ENCODE measurements at places on chromosomes 12 and 14.

GRCh38 chr12:4997939-4998338 is 45.7 kb upstream of the KCNA5 start:
- DNase-seq = peak; percentile 39

GRCh38 chr12:39372204-39372925 is 70.6 kb downstream of the KIF21A start:
- no peak for DNase-seq

DNA sequence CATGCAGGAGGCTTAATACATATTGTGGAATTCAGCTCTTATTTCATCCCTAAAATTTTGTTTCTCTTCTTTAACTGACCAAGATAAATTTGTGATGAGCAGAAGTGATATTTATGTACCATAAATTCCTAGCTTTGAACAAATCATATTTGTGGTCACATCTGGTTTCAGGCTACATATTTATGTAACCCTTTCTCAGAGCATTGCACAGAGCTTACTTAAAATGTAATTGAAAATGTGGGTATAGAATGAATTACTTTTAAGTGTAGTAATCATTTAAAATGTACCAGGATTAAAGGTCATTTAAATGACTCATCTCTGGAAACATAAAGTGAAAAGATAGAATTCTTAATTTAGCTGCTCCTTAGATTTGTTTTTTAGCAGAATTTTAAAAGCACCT is 129.9 kb upstream of the FRMD6 start:
- no peak for DNase-seq

DNA sequence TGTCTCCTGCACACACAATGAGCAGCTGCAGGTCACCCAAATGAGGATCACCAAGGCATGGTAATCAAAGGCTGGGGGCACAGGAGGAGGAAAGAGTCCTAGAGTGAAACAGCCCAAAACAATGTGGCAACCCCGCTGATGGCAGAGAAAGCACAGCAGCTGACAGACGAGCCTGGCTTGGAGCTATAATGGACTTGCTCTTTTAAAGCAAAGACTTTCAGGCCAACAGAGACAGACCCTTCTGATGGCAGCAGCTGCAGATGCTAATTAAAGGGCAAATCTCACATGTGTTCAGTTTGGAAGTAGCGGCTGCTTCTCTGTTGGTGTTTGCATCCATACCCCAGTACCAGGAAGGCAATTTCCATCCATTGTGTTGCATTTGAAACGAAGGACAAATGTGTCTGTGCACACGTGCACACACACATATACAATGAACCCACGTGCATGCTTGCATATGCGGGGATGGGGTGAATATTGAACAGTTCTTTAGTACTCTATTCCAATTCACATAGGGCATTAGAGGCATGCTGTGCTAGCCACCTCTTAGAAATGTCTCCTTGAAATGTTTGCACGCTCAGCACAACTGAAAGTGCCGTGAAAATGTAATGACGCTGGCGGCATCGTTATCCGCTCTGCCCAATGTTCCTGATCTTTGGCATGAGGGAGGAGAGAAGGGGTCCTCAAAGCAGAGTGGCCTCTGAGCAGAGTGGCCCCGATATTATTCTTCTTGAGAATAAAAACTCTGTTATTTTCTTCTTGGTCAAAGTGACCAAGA is 38.1 kb downstream of the CIT start:
- no peak for DNase-seq

DNA sequence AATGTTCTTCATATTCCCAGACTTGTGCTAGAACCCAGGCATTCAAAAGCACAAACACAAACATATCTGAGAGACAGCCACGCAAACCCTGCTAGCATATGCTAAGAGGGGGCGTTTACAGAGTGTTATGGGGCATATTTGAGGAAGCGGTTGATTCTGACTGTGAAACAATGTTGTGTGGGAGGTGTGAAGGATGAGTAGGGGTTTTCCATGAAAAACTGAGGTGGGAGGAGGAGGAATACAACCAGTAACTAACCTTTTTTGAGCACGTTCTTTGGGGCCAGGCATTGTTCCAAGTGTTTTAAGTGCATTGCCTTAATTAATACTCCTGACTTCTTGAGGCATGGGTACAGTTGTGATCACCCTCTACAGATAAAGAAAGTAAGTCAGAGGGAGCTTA is 499.5 kb downstream of the AACS start:
- DNase-seq = no peak

DNA sequence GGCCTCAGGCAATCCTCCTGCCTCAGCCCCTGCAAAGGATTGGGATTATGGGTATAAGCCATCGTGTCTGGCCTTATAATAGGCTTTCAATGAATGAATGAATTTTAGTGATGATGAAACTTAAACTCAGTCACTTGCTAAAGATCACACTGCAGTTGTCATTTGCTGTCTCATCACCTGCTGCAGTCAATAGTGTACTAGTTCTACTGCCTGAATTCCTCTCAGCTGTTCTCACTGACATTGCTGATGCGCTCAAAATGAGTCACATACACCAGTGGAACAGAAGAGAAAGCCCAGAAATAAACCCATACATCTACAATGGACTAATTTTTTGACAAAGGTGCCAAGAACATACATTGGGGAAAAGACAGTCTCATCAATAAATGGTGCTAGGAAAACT is 5.6 kb upstream of the SYNJ2BP start:
- DNase-seq = no peak

DNA sequence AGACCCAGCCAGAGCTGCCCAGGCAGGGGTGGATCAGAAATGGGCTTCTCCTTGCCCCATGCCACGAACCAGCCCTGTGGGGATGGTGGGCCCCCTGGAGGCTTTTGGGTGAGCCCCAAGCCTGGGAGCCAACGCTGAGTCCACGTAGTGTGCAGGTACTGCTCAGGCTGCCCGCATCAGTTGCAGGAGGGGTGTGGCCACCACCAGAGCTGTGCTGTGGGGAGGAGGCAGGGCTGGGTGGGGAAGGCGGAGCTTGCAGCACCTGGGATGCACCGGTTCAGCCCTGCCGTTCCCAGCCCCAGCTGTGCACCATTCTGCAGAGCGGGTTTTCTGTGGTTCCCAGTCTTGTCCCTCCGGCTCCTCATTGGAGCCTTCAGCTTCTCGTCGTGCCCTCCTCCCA is 36.3 kb downstream of the IL31 start:
- DNase-seq = no peak

GRCh38 chr12:97306147-97306546 is 156.5 kb upstream of the RMST start:
- no peak for DNase-seq

GRCh38 chr12:9731797-9732196 is 1.1 kb downstream of the CLECL1 start:
- DNase-seq = no peak

- DNase-seq = no peak
Observed at GRCh38 chr12:111580737-111581136, 18.4 kb downstream of the ATXN2 start.

DNA sequence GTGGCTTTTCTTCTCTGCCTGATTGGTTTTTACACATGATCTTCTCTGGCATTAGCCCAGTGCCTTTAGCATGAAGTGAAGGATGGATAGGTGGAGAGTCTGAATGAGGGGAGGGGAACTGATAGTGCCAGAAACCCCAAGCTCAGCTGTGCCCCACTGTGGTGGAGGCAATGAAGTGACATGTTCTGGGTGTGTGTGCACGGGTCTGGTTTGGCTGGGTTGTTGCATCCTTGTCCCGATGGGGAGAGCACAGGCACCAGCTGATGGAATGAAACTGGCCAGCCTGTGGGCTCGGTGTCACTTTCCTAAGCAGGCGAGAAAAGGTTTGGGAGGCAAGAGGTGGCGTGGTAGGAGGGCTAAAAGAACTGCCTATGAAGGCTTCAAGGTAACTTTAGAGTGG is 65.3 kb downstream of the CACNA1C start:
- no peak for DNase-seq

DNA sequence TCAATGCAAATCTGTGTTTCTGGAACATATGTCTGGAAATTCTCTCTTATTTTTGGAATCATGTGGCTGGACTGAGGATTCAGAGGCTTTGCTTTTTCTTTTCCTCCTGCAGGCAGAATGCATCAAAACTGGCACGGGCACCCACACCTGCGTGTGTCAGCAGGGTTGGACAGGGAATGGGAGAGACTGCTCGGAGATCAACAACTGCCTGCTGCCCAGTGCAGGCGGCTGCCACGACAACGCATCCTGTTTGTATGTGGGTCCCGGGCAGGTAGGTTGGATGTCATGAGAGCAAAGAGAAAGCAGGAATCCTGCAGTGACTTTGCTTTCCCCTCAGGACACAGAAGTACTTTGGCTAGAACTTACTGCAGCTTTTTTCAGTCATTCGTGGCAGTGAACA is 90.3 kb downstream of the STAB2 start:
- DNase-seq = no peak

DNA sequence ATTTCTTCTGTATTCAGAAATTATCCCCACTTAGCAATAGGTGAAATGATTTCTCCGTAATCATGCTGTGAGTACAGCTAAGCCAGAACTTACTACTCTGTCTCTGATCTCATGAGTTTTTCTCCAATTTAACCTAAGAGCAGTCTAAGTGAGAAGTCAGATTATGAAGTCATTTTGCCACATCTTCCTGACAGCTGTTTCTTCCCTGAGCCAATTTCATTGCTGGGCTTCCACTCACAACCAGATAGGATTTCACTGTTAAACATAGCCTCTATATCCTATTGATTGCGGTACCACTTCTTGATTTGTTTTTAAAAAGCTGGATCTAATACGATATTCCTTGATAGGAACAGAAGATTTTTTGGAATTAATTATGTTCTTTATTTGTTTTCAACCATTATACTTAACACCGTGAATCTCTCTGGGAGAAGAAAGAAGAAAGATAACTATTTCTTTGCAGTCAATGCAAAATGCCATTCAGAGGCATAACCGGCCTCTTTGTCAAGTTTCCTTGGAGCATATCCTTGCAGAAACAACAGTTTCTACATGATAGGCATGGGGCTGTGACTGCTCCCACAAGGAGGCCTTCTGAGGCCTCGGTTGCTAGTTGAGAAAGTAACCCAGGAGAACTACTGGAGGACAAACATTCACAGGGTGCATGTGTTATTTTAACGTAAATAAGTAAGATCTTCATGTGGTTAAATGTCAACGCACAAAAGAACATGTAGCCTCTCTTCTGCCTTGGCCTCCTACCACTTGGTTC is 212.2 kb downstream of the NPAS3 start:
- DNase-seq = no peak

DNA sequence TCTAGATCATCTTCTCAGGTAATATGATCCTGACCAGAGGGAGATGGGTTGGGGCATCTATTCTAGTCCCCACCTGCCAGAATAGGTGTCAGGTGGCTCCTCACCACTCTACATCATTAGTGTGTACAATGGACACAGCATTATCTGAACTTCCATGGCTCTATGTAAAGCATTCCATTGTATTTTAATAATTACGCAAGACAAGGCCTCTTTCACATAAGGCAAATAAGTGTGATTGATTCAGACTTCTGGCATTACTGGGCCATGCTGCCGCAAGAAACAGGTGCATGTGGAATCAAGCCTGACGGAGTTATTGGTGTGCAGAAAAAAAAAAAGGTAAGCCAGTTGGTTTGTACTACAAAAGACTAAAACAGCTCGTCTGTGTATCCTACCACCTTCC is 3.1 kb upstream of the DDHD1 start:
- DNase-seq = no peak

DNA sequence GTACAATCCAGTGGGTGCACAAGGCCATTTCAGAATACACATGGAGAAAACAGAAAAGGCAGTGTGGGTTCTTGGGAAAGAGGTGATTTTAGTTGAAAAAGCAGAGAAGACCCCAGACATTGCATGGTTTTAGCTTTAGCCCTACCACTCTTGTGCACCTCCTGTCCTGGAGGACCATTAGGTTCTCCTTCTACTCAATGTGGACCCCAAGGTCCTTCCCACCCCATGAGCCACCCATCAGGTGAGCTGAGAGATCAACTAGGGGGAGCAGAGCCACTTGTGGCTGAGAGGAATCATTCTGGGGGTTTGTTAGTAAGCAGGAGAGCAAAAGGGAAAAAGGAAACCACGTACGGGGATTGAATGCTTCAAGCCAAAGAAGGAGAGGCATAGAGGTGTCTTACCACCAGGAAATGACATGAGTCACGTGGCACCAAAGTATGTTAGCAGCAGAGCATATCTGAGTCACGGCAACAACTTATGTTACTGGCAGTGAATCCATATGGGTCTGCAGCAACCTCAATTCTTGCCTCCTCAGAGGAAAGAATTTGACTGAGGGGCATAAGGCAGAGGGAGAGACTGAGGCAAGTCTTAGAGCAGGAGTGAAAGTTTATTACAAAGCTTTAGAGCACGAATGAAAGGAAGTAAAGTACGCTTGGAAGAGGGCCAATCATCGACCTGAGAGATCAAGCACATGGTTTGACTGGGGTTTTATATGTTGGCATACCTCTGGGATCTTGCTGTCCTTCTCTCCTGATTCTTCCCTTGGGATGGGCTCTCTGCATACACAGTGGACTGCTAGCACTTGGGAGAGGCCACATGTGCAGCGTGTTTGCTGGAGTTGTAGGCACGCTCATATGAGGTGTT is 73.9 kb downstream of the HSD17B6 start:
- DNase-seq = no peak

GRCh38 chr14:68616221-68616902 is 176.5 kb downstream of the ZFP36L1 start:
- no peak for DNase-seq

- no peak for DNase-seq
Observed at GRCh38 chr12:13091832-13092231, 11.6 kb downstream of the GSG1 start.

DNA sequence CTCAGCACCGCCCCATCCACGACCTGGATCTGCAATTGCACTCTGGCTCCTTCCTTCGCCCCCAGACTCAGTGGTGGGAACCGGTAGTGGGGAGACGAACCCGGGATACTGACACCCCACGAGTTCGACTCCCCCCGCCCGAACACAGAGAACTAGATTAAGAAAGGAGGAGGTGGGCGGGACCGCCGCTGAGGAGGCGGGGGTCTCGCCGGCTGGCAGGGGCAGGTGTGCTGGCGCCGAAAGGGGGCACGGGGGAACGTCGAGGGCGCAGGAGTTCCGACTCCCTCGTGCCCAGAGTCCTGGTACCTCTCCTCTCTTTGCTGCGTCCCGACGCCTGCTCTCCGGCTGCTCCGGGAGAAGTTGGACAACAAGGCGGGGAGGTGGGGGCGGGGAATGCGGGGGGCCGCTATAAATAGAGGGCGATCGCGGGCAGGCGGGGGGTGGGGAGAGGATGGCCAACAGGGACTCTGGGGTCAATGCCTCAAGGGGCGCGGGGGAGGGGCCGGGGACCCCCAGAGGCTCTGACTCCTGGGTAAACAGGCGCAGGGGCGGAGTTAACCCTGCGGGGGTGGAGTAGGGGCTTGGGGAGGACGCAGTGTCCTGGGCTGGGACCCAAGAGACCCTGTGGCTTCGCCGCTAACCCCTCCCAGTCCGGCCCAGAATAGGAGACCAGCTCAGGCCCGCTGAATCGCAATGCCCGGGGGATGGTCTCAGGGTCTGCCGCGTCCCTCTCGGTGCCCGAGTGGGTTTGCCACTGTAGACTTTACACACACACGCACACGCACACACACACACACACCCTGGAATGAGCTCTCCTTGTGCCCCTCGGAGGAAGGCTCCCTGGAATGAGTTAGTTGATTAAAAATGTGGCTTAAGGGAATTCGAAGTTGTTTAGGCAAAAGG is 761 bp upstream of the NDRG2 start:
- DNase-seq = peak; percentile 77

- no peak for DNase-seq
Observed at GRCh38 chr12:18243238-18243637, 18.1 kb upstream of the PIK3C2G start.

GRCh38 chr12:32482226-32482625 is 82.9 kb downstream of the FGD4 start:
- no peak for DNase-seq
